ENCODE measurements at places on chromosomes 2 and 18. TPM values are rescaled to one million over a fixed set of nuclear protein-coding genes. Genes with fewer than 3 reads are reported as not detected.

The TSPYL6 gene
- not detected for total RNA-seq

The SCYGR4 gene
- total RNA-seq = not detected

DNA sequence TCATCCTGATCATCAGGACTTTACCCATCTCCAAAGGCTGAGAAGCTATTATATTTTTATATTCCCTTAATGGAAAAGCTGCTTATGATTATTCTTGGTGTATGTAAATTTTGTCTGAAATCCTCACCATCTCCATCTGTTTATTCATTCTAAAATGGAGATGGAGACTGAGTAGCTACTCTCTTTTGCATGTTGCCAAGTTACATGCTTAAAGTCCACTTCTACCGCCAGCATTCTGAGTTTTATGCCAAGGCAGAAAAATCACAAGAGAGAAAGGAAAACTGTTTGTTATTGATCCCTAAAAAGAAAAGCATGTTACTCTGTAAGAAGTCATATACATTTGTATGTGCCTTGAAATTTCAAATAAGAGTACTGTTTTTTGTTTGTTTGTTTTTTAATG lies 94.4 kb upstream of the NOSTRIN start:
- H3K27ac ChIP-seq = no peak overlapping the region
- H3K4me1 ChIP-seq = no peaks in the 10 kb centered on the region
- H3K27me3 ChIP-seq = no peaks in the 10 kb centered on the region
- no peak overlapping the region for H3K4me3 ChIP-seq
- H3K36me3 ChIP-seq = peaks cover 2% of the 10 kb centered on the region

The SLC23A3 gene
- total RNA-seq = 2.4 TPM

DNA sequence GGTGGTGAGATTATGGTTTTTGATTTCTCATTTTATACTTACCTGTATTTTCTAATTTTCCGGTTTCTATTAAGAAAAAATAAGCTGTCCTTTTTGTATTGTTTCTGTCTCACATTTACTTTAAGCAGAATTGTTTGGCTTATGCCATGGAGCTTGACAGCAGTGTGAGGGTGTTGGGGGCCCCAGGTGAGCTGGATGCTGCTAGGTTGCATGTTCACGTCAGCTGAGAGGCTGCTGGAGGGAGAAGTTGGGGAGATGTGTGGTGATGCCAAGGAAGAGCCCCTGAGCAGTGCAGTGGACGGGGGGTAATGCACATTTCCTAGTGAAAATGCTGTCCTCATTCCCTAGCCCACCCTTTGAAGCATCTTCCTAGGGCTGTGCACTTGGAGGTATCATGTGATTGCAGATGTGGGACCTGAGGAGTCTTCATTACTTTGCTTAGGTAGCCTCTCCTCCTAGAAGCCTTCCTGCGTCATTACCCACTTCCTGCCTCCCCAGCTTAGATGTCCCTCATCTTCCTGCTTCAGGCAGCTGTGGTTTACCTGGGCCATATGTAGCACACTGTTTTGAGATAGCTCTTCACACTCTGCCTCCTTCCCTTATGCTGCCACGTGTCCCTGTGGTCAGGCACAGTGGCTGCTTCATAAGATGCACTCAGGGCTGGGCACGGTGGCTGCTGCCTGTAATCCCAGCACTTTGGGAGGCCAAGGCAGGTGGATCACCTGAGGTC lies 16.2 kb downstream of the ATG16L1 start:
- no peaks in the 10 kb centered on the region for H3K27me3 ChIP-seq
- H3K27ac ChIP-seq = no peak overlapping the region
- no peaks in the 10 kb centered on the region for H3K4me1 ChIP-seq
- no peak for DNase-seq
- H3K4me3 ChIP-seq = no peak overlapping the region

DNA sequence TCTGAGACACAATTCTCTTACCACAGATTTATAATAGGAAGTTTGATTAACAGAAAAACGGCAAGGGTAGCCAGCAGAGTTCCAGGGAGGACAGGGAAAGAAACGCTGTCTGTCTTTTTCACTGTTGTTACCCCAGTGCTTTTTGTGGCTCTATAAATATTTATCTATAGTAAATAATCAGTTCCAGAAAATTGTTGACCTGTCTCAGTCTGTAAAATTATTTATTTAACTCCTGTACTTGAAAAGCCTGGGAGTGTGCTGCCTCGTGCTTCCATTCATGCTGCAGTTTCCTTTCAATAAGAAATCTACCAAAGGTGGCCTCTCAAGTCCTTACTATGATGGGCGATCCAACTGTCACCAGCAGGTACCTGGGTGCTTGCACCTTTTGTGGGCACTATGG lies 102.9 kb downstream of the ETAA1 start:
- DNase-seq = no peak
- H3K27ac ChIP-seq = no peak overlapping the region
- no peaks in the 10 kb centered on the region for H3K36me3 ChIP-seq

DNA sequence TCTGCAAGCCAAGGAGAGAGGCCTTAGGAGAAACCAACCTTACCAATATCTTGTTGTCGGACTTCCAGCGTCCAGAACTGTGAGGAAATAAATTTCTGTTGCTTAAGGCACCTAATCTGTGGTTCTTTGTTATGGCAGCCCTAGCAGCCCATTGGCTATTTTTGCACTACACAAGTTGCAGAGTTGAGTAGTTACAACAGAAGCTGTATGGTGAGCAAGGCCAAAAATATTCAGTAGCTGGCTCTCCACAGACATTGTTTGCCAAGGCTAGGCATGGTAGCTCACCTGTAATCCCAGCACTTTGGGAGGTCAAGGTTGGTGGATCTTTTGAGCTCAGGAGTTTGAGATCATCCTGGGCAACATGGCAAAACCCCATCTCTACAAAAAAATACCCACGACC lies 27.1 kb upstream of the SCYGR1 start:
- DNase-seq = no peak
- H3K36me3 ChIP-seq = no peaks in the 10 kb centered on the region
- H3K27me3 ChIP-seq = no peaks in the 10 kb centered on the region

DNA sequence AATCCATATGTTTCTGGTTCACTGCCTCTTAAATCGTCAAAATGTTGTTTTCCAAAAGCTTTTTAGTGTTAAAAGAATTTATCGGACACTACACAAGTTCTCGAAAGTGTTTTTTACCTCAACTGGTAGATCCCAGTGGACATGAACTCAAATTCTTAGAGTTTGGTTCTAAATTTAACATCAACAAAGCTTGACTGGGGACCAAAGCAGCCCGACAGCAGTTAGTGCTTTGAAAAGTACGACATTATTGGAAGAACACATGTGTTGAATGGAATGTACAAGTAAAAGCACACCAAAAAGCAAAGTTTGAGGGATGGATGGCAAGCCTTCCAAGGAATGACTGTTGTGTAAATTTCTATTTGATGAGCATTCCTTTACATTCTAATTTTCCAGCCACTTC lies 803.9 kb upstream of the POU3F3 start:
- H3K4me1 ChIP-seq = peaks cover 30% of the 10 kb centered on the region
- no peak for DNase-seq
- no peak overlapping the region for H3K4me3 ChIP-seq
- H3K27ac ChIP-seq = no peak overlapping the region
- no peaks in the 10 kb centered on the region for H3K27me3 ChIP-seq

GRCh38 chr18:32607816-32608215 lies 137.1 kb upstream of the GAREM1 start:
- H3K27ac ChIP-seq = no peak overlapping the region
- H3K27me3 ChIP-seq = no peaks in the 10 kb centered on the region

- no peak overlapping the region for H3K27ac ChIP-seq
- H3K36me3 ChIP-seq = peaks cover 1% of the 10 kb centered on the region
- no peak overlapping the region for H3K4me3 ChIP-seq
- H3K4me1 ChIP-seq = peaks cover 3% of the 10 kb centered on the region
- H3K27me3 ChIP-seq = peaks cover 3% of the 10 kb centered on the region
Observed at GRCh38 chr2:157339965-157340655, 14.5 kb upstream of the ERMN start.

- H3K4me3 ChIP-seq = no peak overlapping the region
- peaks cover 65% of the 10 kb centered on the region for H3K4me1 ChIP-seq
- peak overlapping the region; percentile 65 for H3K27ac ChIP-seq
- H3K36me3 ChIP-seq = peaks cover 32% of the 10 kb centered on the region
Observed at GRCh38 chr2:149579972-149580882, 7.3 kb downstream of the MMADHC start.

The FAM161A gene
- 2.9 TPM for total RNA-seq

Measured in chondrocyte (in vitro differentiated cells).